ENCODE measurements at places on chromosomes 11 and 22. TPM values are rescaled to one million over a fixed set of nuclear protein-coding genes. Genes with fewer than 3 reads are reported as not detected.

The LPXN gene
- 154 TPM for total RNA-seq

The DRD2 gene
- total RNA-seq = not detected

GRCh38 chr22:16651217-16651616 lies 58.6 kb upstream of the CCT8L2 start:
- DNase-seq = no peak

DNA sequence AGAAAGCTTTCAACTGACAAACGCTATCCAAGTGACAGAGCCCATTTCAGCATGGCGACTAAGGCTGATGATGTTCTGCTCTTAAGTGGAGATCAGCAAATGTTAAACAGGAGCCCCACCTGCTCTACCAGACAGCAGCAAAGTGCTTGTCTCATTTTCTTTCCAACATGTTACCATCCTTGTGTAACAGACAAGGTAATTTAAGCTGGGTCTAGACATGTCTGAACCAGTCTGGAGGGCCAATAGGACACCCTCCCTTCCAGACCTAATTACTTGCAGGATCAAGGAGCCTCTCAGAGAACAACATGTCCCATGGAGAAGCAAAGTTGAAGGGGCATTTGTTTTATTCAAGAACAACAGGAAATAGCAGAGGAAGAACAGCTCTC lies 3.9 kb upstream of the LMO2 start:
- no peak for DNase-seq

The MS4A6E gene
- not detected for total RNA-seq

The TEF gene
- total RNA-seq = 4.9 TPM

DNA sequence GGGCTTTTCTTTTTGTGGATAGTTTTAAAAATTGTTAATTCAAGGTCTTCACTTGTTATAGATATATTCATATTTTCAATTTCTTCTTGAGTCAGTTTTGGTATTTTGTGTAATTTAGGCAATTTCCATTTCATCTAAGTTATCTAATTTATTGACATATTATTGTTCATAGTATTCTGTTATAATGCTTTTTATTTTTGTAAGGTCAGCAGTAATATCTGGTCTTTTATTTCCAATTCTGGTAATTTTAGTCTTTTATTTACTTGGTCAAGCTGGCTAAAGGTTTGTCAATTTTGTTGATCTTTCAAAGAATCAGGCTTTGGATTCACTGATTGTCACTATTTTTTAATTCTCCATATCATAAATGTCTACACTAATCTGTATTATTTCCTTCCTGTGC lies 60.1 kb downstream of the HORMAD2 start:
- DNase-seq = no peak

The CARD18 gene
- total RNA-seq = not detected

The JHY gene
- 4.4 TPM for total RNA-seq

- no peak for DNase-seq
Measured at GRCh38 chr22:30301995-30302809, 12.9 kb upstream of the CASTOR1 start.

GRCh38 chr22:30253205-30253852 lies 6.8 kb upstream of the LIF start:
- no peak for DNase-seq

GRCh38 chr11:2127482-2128129 lies 11.6 kb downstream of the IGF2 start:
- no peak for DNase-seq

- no peak for DNase-seq
Measured at GRCh38 chr11:14746857-14747395, 103.3 kb downstream of the PDE3B start.

- no peak for DNase-seq
Measured at GRCh38 chr11:72712168-72712751, 38.0 kb upstream of the PDE2A start.

GRCh38 chr22:16608931-16609330 lies 16.3 kb upstream of the CCT8L2 start:
- no peak for DNase-seq

The NRIP3 gene
- not detected for total RNA-seq

The UBASH3B gene
- 1.2 TPM for total RNA-seq

GRCh38 chr11:103550811-103551210 lies 441.6 kb downstream of the DYNC2H1 start:
- no peak for DNase-seq

- DNase-seq = no peak
Measured at GRCh38 chr11:117888139-117888566, 11.7 kb upstream of the FXYD6 start.

The TRIM49 gene
- total RNA-seq = not detected

DNA sequence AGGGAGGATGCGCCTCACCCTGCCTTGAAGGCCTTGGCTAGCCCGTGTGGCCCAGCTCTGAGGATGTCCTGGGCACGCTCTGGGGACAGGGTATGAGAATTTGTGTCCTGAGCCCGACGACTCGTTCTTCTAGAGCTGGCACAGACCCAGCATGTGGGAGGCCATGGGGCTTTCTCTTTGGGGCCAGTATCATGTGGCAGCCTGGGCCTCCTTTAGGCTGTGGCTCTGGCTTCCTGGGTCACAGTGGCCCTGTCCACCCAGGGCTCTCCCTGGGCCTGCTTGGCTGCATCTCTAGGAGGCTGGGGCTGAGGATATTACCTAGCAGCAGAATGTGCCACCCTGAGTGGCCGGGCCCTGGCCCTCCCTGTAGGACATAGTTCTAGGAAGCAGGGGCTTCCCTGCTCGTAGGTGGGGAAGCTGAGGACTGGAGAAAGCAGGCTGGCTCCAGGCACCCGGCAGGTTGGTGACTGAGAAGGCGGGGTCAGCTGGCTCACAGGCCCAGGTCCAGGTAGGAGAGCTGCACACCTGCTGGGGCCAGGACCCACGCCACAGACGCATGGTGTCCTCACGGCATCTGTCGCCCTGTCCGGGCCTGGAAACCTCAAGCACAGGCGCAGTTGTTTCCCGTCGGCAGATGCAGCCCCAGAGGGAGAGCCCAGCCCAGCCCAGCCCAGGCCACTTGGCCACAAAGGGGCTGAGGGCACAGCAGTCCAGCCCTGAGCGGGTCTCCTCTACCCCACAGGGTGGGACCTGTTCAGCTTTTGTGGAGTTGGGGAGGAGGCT lies 6.8 kb downstream of the CCDC188 start:
- DNase-seq = no peak

DNA sequence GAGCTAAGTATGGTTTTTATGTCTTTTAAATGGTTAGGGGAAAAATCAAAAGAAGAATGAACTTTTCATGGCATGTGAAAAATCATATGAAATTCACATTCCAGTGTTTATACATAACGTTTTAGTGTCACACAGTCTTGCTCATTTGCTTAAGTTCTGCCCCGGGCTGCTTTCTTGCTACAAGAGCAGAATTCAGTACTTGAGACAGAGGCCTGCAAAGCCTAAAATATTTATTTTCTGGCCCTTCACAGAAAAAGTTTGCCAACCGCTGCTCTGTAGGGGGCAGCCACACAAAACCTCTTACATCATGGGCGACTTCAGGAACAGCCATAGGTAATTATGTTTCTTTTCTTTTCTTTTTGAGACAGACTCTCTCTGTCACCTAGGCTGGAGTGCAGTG lies 1.0 kb upstream of the ATG2A start:
- DNase-seq = no peak

The TMA7B gene
- 2.2 TPM for total RNA-seq

- DNase-seq = no peak
Measured at GRCh38 chr11:27116684-27117083, 76.1 kb downstream of the BBOX1 start.

The TUBA8 gene
- total RNA-seq = 21.1 TPM

GRCh38 chr22:47056776-47057470 lies 294.5 kb downstream of the TBC1D22A start:
- no peak for DNase-seq

DNA sequence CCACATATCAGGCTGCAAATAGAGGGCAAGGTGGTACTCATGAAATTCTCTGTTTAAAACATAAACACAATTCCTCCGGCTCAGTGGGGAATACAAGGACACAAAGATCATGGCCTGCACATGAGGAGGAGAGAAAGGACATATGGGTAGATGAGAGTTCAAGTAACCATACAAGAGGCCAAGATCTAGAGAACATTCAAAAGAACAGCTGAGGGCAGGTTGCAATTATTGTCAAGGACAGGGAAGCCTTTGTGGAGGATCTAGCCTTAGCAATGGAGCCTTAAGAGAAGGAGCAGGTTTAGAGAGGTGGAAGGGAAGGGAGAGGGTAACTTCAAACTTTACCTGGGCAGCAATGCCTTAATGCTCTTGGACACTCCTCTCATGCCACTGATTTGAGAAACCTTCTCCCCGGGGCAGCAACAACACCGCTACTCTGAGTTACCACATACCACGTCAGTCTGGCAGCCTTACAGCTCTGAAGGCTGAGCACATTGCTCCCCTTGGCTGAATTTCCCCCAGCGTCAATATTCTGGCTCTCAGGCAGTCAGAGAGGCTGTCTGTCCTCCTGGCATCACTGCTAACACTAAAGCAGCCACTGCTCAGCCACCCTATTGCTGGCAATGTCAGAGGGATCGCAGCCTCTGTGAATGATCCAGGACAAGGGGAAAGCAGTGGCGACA lies 55.5 kb downstream of the CLPB start:
- DNase-seq = no peak

GRCh38 chr11:65116370-65117205 lies 913 bp downstream of the ZNHIT2 start:
- DNase-seq = no peak

- DNase-seq = no peak
Measured at GRCh38 chr22:35556666-35557065, 16.0 kb downstream of the RASD2 start.

The OR51E2 gene
- total RNA-seq = not detected

GRCh38 chr11:64341429-64341828 lies 1.4 kb downstream of the CCDC88B start:
- no peak for DNase-seq

GRCh38 chr11:1459219-1459575 lies 27.4 kb downstream of the MOB2 start:
- DNase-seq = no peak

DNA sequence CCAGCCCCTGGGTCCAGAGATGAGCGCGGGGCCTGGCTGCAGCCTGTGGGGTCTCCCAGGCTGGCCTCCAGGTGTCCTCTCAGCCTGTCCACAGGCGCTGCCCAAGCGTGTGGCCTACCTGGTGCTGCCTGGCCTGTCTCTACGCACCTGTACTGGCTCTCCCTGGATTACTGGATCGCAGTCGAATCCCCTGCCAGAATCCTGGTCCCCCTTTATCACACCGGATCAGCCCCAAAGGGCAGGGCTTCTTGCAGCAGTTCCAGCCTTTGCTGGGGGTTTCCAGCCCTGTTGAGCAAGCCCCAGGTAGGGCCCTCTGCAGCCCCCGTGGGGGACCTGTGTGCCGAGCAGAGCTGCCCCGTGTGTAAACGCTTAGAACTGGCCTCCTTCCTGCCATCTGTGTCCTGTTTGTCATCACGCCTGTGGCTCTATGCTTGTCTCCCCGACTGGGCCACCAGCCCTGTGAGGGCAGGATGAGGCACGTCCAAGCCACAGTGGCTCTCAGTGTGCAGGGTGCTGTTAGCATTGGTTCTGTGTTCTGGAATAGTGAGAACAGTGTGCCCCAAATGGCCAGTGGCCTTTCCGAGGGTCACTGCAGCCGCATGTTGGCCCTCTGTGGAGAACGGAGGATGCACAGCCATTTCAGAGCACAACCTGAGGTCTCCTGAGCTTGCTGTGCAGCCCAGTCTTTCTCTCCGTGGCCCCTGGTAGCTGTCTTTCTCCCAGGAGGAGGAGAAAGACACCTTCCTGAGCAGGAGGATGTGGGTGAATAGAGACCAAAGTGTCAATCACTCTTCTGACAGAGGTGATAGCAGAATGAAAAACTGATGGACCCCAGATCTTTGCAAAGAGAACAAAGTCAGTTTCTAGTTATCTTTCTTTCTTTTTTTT lies 13.9 kb upstream of the TXNRD2 start:
- no peak for DNase-seq

The RAB38 gene
- 8.4 TPM for total RNA-seq

The ROBO3 gene
- total RNA-seq = 0.24 TPM

GRCh38 chr11:8586805-8587204 lies 7.2 kb downstream of the STK33 start:
- no peak for DNase-seq

DNA sequence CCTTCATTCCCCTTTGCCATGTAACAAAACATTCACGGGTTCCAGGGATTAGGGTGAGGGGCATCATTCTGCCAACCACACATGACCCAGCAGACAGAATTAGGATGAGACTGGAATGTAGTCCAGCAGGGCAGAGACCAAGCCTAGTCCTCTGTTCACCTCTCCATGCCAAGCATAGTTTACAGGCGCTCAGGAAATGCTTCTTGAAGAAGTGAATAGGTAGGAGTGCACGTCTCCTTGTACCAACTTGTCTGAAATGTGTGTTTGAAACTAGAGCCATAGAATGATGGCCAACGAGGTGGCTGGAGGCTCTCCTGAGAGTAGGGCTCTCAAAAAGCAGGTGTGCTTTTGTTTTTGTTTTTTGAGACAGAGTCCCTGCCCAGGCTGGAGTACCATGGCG lies 8.2 kb downstream of the SPINDOC start:
- no peak for DNase-seq

GRCh38 chr11:70012134-70012733 lies 65.9 kb upstream of the ANO1 start:
- no peak for DNase-seq

DNA sequence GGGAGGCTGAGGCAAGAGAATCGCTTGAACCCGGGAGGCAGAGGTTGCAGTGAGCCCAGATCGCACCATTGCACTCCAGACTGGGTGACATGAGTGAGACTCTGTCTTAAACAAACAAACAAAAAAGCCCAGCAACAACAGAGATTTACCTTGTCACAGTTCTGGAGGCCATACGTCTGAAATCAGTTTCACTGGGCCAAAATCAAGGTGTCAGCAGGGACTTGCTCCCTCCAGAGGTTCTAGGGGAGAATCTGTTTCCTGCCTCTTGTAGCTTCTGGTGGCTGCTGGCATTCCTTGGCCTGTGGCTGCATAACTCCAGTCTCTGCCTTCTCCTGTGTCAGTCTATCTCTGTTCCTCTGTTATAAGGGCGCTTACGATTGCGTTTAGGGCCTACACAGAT lies 1.5 kb downstream of the DDX10 start:
- DNase-seq = no peak

DNA sequence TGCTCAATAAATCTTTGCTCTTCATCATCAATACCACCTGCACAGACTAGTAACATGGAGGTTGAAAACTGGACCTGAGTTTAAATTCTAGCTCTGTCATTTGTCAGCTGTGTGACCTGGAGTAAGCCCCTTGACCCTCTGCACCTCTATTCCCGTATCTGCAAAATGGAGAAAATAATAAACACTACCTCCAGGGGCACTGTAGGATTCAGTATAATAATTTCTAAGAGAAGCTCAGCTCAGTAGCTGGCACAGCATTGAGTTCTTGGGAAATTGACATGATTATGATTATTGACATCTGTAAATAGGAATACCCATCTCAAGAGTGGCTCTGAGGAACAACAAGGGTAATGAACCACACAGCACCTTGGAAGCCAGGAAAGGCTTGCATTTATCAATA lies 78.4 kb downstream of the MN1 start:
- DNase-seq = no peak

The C11orf52 gene
- not detected for total RNA-seq

The NXPE1 gene
- not detected for total RNA-seq

The GGTLC3 gene
- total RNA-seq = not detected

All from GM12878 (cell line).